ENCODE measurements at places on chromosomes 5 and 9.

- DNase-seq: no peak
These were observed 233.8 kb downstream of the GAS1 start for GRCh38 chr9:86713470-86713869.

DNA sequence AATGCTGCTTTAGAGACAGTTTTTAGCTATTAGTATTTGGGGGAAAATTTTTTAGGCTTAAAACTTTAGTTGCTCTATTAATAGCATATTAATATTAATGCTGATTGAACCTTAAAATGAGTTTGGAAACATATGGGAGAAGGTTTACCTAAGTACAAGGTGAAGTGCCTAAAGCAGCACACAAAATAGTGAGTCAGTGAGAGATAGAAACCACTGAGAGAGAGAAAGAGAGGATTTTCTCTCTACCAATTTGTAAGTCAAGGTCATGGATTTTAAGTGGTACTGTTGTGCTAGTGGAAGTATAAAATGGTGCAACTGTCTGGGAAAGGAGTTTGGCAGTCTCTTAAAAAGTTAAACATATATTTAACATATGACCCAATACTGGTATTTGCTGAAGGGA, 64.9 kb downstream of the MARCHF3 start:
- no peak for DNase-seq

DNA sequence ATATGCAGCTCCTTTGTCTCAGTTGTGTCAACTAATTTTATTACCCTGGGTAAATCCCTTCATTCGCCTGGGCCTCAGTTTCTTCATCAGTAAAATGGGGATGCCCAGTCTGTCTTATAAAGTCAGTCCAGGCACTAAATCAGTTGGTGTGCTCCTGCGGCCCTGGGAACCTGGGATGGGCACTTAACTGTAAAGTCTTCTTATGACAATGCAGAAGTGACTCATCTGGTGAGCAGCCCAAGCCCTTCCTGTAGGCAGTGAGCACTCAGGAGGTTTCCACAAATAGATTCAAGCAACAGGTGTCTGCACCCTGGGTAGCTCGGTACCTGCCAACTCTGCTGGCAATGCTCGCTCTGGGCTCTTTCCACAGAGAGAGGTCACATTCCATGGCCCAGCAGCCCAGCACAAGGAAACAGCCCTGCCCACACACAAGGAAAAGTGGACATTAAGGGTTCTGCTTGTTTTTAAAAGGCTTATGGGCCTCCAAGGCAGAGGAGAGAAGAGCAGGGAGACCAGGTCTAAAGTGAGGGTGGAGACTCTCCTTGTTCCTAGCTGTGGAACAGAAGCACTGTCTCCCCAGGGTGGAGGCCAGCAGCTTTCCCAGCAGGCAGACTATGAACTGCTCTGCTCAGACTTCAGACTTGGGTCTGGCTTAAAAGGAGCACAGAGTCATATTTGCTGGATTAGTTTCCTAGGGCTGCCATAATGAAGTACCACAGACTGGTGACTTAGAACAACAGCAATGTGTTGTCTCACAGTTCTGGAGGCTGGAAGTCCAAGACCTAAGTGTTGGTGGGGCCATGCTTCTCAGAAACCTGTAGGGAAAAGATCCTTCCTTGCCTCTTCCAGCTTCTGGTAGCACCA, 89.7 kb upstream of the ADRA1B start:
- peak; percentile 7 for DNase-seq

- peak; percentile 50 for DNase-seq
These were observed 92.8 kb upstream of the RAD23B start for GRCh38 chr9:107190061-107190935.

DNA sequence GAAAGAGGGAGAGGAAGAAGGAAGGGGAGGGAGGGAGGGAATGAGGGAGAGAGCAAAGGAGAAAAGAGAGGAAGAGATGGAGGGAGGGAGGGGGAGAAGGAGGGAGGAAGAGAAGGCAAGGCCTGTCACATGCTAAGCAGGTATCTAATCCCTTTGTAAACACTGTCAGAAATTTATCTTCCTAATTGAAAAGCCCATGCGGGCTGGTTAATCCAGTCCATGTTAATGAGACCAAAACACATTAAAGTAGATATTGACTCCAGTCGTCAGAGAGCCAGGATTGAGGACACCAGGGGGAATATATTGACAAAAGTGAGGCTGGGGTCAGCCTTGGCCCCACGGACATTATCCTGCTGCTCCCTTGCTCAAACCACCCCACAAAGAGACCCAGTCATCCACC, 37.4 kb upstream of the ALDH1B1 start:
- no peak for DNase-seq

DNA sequence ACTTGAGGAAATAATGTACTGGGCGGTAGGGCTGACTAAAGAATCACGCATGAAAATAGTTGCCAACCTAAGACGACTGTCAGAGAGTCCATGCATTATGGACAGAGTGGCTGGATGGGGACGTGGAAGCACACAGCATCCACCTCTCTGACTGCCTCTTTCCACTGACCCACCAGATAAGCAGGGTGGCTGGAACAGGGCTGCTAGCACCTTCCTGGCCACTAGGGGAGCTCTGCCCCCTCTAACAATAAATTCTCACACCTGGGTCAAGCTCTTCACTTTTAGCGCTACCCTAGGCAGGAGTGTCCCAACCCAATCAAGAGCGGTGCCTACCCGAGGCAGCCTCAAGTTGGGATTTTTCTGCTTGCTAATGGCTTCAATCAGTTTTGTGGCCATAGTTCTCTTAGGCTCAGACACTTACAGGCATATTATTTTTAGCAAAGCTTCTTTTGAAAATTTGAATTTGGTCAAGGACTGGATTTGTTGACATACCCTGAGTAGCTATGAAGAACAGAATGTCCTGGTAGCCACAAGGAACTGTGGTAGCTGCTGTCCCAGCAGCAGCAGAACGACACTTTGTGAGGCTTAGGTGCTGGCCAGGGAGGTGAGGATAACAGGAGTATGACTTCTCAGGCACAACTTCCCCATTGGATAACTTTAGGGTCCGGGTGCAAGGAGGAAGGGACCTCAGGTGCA, 6.9 kb upstream of the TPM2 start:
- peak; percentile 34 for DNase-seq

DNA sequence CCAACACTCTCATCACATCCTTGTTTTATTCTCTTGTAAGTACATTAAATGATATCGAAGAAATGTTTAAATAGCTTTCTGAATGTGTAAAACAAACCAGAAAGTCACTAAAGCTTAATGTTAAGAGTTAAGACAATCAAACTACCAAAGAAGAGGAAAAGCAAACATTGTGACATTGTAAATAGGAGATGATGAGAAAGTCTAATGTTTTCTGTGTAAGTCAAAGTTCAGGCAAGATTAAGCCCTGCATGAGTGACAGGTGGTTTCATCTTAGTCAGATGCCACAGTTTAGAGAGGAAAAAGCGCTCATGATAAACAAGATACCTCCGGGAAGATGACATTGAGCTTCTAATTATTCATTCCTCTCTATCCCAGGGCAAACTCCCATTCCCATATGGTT, 50.9 kb upstream of the PHYKPL start:
- no peak for DNase-seq

- no peak for DNase-seq
These were observed 37.6 kb downstream of the SVEP1 start for GRCh38 chr9:110541950-110542349.

GRCh38 chr5:105882956-105883481, 1787.7 kb downstream of the EFNA5 start:
- no peak for DNase-seq

Measured in large intestine (tissue), 12 donors.